ENCODE measurements at places on chromosomes 5 and 9.

GRCh38 chr9:127589955-127590370 lies 22.1 kb upstream of the STXBP1 start:
- DNase-seq: peak; percentile 45

DNA sequence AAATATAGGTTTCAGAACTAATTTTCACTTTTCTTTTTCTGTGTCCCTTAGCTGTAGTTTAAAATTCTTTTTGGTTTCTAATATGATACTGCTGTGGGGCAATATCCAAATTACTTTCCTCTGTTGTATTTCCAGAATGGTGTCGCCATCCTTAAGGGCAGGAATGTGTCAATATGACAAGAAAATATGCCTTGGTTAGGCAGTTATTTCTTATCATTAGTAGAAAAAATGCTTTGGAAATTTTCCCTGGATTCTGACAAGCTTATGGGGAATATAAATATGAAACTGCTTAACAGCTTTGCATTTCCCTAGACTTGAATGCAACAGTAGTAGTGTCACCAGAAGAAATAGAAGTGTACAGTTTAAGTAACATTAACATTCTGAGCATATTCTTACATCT lies 29.4 kb downstream of the ANKRD34B start:
- DNase-seq: no peak

- DNase-seq: no peak
These were observed 13.0 kb downstream of the SMIM3 start for GRCh38 chr5:150791536-150791935.

DNA sequence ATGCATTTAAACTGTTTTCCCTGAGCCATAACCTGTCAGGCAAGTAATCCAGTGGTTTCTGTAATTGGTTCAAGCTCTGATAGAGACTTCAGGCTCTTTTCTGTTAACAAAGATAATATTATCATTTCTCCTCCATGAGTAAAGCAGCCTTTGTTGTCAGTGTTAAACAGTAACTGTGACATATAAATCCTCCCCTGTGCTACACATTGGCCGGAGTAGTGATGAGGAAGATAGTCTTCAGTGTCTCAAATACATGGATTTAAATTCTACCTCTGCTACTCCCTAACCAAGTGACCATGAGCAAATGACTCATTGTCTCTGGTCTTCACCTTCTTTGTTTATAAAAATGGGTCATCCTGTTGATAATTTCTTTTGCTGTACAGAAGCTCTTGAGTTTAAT lies 615.5 kb upstream of the CHD1 start:
- DNase-seq: no peak
